Keratinocyte (primary cell): ENCODE measurements at places on chromosomes 4 and X.
A peak's percentile ranks its signal among the peaks of the same experiment; 100 is the strongest.

- H3K4me3 ChIP-seq, result no peak overlapping the region
- H3K4me1 ChIP-seq, result no peaks in the 10 kb centered on the region
- H3K36me3 ChIP-seq, result no peaks in the 10 kb centered on the region
- no peaks in the 10 kb centered on the region for H3K27me3 ChIP-seq
Measured at GRCh38 chr4:187840814-187841213, 154.8 kb upstream of the ZFP42 start.

DNA sequence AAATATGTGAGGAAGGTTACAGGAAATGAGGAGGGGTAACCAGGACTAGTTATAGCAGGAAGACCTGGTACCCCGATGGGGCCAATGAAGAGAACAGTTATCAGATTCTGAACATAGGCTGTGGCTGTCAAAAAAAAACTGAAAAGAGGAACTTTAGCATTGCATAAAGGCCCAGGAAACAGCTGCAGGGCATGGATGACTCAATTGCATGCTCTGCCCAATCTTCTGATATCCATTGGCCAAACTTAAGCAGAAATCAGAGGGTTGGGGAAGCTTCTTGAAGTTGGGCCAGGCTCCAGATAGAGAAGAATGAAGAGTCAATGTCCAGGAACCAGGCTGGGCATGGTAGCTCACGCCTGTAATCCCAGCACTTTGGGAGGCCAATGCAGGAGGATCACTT is 1222.4 kb upstream of the PRKX start:
- no peak for DNase-seq
- no peaks in the 10 kb centered on the region for H3K36me3 ChIP-seq
- H3K4me3 ChIP-seq, result no peak overlapping the region
- H3K27me3 ChIP-seq, result no peaks in the 10 kb centered on the region
- no peak overlapping the region for H3K27ac ChIP-seq

DNA sequence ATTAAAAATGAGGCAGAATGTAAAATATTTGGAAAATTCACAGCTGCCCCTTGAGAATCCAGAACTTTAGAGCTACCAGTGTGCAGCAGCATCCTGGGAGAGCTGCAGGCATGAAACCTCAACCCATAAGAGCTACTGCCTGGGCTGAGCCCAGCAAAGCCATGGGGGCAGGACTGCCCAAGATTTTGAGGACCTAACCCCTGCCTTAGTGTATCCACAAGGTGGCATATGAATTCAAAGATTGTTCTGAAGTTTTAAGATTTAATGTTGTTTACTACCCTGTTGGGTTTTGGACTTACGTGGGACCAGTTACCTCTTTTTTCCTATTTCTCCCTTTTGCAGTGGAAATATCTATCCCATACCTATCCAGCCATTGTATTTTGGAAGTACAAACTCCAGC is 26.4 kb downstream of the CASP6 start:
- no peak overlapping the region for H3K27ac ChIP-seq
- H3K4me3 ChIP-seq, result no peak overlapping the region
- DNase-seq, result no peak
- H3K4me1 ChIP-seq, result no peaks in the 10 kb centered on the region

GRCh38 chr4:109967798-109968520 is 55.3 kb downstream of the EGF start:
- H3K4me3 ChIP-seq, result peak overlapping the region; percentile 16
- H3K27ac ChIP-seq, result peak overlapping the region; percentile 66
- peak; percentile 48 for DNase-seq
- H3K27me3 ChIP-seq, result no peaks in the 10 kb centered on the region
- no peaks in the 10 kb centered on the region for H3K36me3 ChIP-seq

GRCh38 chr4:73998040-73999011 is at the start of gene CXCL5:
Gene CXCL5 (minus strand): TSS chr4:73998677. CDS start chr4:73998581, 96 bp downstream.
- H3K4me1 ChIP-seq, result peaks cover 8% of the 10 kb centered on the region
- no peaks in the 10 kb centered on the region for H3K27me3 ChIP-seq
- no peaks in the 10 kb centered on the region for H3K36me3 ChIP-seq

DNA sequence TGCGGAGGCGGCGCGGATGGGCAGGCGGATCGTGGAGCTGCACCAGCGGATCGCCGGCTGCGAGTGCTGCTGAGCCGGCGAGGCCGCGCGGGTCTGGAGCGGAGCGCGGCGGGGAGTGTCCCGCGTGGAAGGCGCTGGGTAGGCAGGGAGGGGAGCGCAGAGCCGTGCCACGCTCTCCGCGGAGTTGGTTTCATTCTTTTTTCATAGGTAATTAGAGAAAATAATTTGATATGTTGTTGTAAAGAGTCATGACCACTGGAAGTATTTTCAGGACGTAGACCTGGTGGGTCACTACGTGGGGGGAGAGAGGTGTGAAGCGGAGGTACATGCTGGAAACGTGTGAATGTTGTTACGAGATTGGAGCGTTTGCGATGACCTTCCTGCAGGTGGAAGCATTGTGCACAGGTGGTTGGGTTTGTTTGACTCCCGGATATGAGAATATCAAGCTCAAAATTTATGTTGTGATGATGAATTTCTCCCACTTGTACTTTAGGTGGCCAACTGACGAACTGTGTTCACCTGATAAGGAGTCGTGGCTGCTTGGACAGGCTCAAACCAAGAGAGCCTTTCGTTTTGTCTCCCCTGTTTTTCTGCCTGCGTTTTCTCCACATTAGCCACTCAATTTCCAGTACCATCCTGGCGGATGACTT is 19.1 kb upstream of the S100P start:
- peak overlapping the region; percentile 47 for H3K27ac ChIP-seq
- DNase-seq, result no peak
- peaks cover 13% of the 10 kb centered on the region for H3K36me3 ChIP-seq
- no peaks in the 10 kb centered on the region for H3K27me3 ChIP-seq

DNA sequence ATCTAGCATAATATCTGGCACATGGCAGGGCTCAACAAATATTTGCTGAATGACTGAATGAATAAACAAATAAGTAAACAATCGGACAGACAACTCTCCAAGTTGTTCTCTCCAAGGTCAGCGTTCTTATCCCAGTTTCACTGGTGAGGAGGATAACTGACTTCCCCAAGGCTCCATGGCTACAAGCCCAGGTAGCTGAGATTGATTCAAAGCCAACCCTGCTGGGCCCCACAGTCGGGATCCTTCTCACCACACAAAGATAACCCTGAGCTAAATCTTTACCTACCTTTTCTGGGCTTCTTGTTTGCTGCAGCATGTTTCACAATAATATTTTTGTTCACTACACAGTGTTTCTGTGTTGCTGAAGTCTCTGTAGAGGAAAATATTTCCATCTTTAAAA is 54.9 kb downstream of the USP46 start:
- no peak for DNase-seq
- no peaks in the 10 kb centered on the region for H3K27me3 ChIP-seq
- peaks cover 13% of the 10 kb centered on the region for H3K36me3 ChIP-seq
